ENCODE measurements at places on chromosomes 5 and 9.

GRCh38 chr9:86516564-86516963 lies 162.4 kb upstream of the TUT7 start:
- DNase-seq, result no peak

GRCh38 chr5:127428748-127429147 lies 88.7 kb upstream of the PRRC1 start:
- DNase-seq, result no peak

- DNase-seq, result no peak
Measured at GRCh38 chr5:81052325-81052724, 92.2 kb downstream of the RASGRF2 start.

DNA sequence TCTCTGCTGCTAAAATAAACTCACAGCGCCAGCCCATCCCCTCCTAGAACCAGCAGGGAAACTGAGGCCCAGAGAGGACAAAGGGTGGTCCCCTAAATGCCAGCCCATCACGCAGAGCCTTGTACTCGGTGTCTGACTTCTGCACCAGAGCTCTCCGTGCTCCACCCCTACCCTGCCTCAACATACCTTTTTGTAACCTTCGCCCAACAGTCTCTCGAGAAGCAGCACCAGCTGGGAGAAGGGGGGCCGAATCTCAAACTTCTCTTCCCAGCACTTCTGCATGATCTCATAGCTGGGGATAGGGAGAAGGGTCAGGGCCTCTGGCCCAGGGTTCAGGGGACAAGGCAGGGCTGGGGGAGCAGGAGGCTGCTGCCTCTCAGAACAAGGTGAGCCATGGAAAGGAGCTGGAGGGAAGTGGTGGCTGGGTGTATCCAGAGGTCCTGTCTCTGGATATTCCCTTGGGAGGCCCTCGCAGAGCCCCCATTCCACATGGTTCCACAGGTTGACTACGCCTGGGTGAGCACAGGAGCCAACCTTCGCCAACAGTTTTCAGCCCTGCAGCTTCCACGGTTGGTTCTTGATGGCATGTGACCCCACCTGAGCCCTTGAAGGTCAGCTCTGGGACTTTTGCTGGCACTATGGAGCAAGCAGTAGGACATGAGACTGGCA lies 32.3 kb upstream of the CSF1R start:
- no peak for DNase-seq

DNA sequence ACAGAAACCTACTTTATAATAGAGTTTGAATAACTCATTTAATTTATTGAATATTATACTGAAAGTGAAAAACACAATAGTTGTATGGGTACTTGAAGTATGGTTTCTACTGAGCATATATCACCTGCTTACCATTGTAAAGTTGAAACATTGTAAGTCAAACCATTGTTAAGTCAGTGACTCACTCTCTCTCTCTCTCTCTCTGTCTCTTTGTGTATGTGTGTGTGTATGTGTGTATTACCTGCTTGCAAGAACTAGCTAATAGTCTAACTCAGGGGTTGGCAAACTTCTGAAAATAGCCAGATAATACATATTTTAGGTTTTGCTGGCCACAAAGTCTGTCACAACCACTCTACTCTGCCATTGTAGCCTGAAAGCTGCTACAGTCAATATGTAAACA lies 564.3 kb upstream of the ZNF608 start:
- DNase-seq, result no peak

DNA sequence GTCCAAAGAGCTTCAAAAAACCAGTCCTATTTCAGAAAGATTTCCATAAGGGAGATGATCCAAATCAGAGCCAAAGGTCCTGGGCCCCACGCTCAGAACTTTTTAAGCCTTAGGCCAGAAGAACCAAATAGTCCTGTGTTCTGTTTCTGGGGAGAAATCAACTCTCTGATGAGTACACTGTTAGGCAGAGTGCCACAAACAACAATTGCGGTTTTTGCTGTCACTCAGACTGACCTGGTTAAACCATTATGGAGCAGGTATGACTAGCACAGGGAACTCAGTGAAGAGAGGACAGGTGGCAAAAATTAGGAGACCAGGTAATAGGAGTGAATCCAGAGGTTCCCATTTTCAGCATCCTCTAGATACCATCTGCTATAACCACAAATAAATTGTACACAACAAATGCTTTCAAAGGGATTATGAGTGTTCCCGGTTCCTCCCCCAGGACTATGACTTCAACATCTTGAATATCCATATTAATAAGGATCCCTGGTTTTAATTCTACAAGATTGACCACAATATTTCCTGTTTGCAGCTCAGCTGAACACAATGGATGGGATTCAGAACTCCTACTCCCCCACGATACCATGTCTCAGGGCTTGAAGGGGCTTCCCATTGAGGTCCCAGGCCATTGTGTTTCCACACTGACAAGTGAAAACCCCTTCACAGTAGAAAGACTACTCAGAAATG lies 52.1 kb upstream of the FREM1 start:
- no peak for DNase-seq

DNA sequence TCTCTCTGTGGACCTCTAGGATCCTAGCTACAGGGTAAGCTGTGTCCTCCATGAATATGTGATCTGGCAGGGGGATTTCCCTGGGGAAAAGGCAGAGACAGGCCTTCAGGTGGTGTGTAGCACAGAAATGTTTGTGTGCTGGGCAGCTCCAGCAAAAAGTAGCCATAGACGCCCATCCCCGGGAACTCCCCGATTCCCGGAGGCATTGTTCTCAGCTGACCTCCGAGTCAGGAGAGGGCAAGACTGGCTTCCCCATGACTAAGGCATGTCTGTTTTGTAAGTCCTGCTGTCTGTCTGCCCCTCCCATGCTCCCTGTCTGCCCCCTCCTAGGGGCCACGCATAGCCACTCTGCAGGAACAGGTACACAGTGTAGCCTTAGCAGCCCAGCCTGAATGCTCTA lies 834.5 kb downstream of the PTPRD start:
- DNase-seq, result no peak
